ENCODE measurements at places on chromosomes 12 and 14.

DNA sequence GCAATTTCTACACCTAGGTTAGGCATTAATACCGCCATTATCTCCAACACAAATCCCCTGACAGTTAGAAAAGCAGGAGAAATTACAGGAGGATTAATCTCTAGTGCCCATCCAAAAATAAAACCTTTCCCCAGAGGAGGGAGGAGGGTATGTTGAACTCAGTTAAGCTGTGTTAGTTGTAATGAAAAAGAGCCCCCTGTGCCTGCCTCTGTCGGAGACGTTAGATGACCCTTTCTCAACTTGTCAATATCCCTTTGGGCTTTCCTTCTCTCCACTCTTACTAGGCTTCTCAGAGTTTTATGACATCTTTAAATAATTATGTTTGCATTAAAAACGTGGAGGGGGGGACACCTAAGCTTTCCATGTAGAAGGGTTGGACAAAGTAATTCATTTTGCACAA lies 278.2 kb downstream of the PDZRN4 start:
- no peak for DNase-seq

- no peak for DNase-seq
Measured at GRCh38 chr14:99132821-99133635, 139.0 kb downstream of the BCL11B start.

DNA sequence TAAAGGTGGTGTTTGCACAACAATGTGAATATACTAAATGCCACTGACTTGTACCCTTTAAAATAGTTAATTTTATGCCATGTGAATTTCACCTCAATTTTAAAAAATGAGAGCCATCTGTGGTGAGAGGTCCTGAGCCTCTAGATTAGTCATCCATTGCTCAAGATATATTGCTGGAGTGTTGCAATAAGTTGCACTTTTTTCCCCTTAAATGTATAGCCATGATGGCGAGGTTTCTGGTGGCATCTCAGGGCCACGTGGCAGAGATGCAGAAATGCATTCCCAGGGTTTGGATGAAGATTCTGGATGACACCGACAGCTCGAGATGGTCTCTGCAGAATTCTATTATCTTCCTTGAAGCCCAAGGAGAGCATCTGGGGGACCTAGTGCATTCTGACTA lies 153.7 kb downstream of the AACS start:
- no peak for DNase-seq

- no peak for DNase-seq
Measured at GRCh38 chr12:13002301-13003097, 2.4 kb upstream of the HEBP1 start.

GRCh38 chr14:101498526-101498860 lies 62.8 kb upstream of the DIO3 start:
- DNase-seq: no peak

DNA sequence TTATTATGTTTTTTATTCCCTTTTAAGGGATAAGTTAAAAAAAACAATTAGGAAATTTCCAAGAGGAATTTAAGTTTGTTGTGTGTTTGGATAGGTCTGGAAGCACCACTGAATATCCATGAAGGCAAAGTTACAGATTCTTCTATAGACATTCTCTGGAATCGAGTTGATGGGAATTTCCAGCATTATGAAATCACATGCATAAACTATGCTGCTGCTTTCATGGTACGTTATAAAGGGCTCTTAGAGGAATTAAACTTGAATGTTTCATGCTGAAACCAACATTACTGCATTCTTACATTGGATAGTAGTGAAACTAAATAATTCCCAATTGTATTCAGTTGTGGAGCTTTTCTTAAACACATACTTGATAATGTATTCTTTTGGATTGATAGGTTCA lies 21.5 kb upstream of the PTPRQ start:
- no peak for DNase-seq

Data from stimulated activated CD4-positive, alpha-beta T cell treated with anti-CD3 and anti-CD28 coated beads, Interleukin-15, amount 100 ng/mL, for 1 hour (primary cell).